ENCODE measurements at places on chromosomes 2 and 18.

DNA sequence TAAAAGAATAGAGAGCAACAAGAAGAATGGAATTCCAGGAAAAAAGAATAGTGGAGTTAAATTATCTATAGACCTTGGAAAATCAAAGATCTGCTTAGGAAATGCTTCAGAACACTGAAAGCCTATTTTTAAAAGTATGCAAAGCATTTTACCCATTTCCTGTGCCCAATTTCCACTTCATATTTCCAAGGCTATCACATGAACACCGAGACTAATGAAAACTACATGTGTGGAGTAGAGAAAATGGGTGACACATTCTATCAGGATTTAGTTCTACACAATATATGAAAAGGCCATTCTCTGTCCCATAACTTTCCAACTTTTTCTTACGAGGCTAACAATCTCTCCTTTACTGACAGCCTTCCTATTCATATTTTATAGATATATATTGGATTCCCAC lies 279.4 kb downstream of the CCDC178 start:
- no peak for DNase-seq

GRCh38 chr2:205869439-205869838 lies 187.1 kb downstream of the NRP2 start:
- DNase-seq = no peak

- no peak for DNase-seq
Observed at GRCh38 chr2:217724471-217724870, 278.3 kb downstream of the TNS1 start.

DNA sequence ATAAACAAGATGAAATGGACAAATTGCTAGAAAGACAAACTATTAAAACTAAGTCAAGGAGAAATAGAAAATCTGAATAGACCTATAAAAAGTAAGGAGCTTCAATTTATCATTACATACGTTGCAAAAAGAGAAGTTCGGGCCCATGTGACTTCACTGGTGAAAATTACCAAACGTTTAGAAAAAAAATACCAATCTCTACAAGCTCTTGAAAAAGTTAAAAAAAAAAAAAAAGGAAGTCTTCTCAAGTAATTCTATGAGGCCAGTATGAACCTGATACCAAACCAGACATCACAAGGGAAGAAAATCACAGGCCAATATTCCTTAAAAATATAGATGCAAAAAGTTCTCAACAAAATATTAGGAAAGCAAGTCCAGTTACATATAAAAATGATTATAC lies 20.2 kb upstream of the ACVR2A start:
- no peak for DNase-seq

GRCh38 chr2:188527141-188527540 lies 235.5 kb downstream of the GULP1 start:
- DNase-seq = peak; percentile 20

GRCh38 chr2:208648368-208648767 lies 241.8 kb downstream of the PTH2R start:
- DNase-seq = no peak

DNA sequence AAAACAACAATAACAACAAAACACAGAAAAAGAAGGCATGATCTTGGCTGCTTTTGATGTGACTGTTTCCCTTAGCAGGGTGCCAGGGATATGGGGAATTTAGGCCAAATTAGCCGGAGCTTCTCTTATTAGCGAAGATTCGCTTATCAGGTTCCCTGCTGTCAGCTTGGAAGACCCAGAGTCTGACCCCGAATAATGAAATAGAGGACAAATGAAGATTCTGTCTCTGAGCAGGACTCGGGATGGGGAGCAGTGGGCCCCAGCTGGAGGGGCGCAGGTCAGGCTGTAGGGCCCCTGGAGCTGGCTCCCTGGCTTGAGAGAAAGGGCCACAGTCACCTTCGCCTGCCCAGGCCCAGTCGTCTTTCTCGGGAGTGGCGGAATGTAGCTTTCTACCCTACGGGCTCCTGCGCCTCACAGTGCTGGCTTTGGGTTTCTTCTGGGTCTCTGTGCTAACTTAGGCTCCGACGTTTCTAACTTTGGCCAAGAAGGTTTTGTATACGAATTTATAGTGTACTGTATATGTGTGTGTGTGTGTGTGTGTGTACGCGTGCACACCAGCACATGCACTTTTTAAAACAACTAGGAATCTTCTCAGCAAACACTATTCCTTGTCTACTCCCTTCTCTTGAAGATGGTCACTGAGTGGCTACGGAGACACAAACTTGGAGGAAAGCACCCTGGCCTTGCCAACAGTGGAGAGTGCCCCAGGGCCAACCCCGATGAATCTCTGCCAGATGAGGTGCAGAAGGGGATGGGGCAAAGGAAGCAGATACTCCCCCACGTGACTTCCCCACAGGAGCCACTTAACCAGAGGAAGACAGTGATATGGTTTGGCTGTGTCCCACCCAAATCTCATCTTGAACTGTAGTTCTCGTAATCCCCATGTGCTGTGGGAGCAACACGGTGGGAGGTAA lies 195.6 kb upstream of the COPS8 start:
- no peak for DNase-seq

DNA sequence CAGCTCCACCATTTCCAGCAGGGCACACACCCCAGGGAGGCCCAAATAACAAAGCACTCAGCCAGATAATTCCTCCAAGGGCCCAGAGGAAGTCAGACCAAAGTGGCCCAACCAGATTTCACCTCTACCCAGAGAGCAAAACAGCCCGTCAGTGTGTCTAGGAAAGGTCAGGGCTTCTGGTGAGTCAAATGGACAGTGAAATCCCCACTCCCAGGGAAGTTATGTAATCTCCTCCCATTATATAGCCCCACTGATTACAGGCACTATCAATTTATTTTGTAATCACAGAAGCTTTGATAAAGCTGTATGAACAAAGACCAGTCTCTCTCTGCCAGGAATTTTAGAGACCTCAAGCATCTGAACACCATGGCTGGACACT lies 4.0 kb downstream of the B4GALT6 start:
- DNase-seq = no peak

DNA sequence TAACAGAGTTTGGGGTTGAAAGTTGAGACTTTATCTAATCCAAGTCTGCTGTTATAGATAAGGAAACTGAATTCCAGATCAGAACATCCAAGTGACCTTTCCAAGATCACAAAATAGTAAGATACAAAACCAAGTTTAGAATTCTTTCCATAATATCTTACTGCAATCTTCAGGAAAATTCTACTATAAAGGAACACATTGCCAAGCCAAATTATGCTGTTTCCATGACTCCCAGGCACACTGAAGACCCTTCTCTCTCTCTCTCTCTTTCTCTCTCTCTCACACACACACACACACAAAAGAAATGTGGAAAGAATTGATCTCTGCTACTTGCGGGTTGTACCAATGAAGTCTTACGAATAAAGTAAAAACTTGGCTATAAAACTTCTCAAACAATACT lies 398.4 kb downstream of the METTL4 start:
- DNase-seq = peak; percentile 0

All from EH (cell line).